ENCODE measurements at places on chromosomes 5 and 9.

- DNase-seq = peak; percentile 57
These were observed 88.0 kb downstream of the NLN start for GRCh38 chr5:65809817-65810531.

- no peak for DNase-seq
These were observed 85.5 kb upstream of the MAP1B start for GRCh38 chr5:72021651-72022357.

DNA sequence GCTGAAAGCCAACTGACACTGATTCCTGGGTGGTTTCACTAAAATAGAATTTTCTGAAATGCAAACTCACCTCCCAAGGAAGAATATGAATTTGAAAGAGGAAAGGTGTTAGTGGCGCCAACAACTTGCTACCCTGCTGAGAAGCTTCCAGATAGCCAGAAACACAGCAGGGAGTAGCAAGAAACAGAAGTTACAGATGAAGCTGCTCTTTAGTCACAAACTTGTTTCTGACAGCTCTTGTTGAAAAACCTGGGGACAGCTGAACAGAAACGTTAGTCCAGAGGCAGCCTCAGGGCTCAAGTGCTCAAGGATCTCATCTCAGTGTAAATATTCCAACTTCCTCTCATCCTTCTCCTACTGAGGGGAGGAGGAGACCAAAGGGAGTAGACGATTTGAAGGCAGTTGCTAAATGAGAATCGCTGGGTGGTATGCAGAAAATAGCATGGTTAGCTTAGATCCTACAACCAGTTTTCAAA, 184.1 kb downstream of the PDE4D start:
- DNase-seq = no peak

DNA sequence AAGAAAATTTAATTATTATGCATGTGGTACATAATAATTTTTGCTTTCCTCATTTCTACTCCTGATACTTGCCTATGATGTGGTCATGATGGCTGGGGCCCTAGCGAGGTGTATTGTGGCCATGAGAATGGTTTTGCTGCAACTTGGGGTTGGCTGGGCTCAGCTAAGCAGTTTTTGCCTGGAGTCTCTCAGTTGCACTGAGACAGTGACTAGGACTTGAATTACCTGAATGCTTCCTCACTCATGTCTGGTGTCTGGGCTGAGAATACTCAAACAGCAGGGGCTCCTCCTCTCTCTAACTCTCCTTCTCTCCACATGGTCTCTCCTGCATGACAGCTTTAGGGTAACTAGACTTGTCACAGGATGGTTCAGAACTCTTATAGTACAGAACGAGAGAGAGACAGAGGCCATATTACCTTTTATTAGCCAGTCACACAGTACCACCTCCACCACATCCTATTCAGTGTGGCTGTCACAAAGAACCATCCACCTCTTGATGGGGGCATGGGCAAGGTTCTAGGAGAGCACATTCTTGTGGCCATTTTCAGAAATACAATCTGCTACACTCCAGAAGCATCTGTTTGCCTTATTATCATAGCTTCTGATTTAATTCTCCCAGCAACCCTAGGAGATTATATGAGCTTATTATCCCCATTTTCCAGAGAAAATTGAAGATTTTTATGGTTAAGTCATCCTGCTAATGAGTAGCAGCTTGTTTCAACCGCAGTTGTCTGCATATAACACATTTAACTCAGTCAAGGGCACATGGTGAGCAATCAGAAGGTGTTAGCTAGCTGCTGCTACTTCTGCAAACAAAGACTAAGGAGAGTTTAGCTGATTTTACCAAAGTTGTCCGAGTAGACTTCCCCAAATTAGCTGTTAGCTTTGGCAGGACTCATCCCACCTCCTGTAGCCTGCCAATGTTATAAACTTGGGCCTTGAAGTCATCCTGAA, 245.1 kb downstream of the DOCK8 start:
- DNase-seq = no peak

DNA sequence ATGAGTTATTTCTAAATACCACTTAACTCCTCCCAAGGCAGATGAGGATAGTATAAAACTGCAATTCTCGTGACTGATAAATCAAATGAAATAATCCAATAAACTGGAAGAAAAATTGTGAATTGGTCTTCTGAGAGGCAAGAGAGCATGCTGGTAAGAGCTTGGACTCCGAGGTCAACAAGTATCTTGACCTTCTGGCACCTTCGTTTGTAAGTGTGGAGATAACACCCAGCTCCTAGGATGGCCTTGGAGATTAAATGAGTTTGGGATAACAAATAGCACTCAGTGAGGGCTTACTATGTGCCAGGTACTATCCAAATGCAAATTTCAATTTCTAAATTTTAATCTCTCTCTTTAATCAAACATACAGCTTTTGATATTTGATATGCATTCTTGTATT, 866.3 kb upstream of the WWC1 start:
- DNase-seq = no peak

- no peak for DNase-seq
These were observed 10.7 kb downstream of the OGN start for GRCh38 chr9:92393686-92394085.

DNA sequence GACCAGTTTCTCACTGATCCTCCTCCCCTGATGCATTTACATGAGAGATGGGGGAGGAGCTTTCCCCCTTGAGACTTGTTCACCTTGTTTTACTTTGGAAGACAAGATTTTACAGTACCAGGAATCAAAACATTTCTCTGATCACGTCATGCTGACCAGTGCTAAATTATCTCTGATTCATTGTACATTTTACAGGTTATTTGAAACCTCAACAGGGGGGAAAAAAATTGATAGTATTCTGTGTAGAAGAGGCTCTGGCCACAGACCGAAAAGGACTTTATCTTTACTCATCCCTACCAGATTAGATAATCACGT, 133.9 kb downstream of the GRIA1 start:
- no peak for DNase-seq

- DNase-seq = no peak
These were observed 25.2 kb downstream of the SHC3 start for GRCh38 chr9:89153232-89154017.

DNA sequence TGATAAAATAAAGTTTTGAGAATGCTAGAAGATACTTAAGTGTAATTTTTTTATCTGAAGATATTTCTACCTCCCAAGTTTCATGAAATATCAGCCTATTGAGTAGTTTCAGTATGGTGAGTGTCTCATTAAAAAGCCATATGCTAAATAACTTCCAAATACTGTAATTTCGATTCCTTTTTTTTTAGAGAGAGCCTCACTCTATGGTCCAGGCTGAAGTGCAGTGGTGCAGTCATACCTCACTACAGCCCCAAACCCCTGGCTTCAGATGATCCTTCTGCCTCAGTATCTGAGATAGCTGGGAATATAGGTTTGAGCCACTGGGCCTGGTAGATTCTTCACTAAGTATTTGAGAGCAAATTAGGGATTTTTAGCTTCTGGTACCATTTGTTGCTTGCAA, 24.5 kb downstream of the CDC42SE2 start:
- no peak for DNase-seq

GRCh38 chr9:135821733-135822373, 85.5 kb downstream of the CAMSAP1 start:
- DNase-seq = no peak

GRCh38 chr5:83343299-83343698, 128.2 kb upstream of the VCAN start:
- DNase-seq = no peak

DNA sequence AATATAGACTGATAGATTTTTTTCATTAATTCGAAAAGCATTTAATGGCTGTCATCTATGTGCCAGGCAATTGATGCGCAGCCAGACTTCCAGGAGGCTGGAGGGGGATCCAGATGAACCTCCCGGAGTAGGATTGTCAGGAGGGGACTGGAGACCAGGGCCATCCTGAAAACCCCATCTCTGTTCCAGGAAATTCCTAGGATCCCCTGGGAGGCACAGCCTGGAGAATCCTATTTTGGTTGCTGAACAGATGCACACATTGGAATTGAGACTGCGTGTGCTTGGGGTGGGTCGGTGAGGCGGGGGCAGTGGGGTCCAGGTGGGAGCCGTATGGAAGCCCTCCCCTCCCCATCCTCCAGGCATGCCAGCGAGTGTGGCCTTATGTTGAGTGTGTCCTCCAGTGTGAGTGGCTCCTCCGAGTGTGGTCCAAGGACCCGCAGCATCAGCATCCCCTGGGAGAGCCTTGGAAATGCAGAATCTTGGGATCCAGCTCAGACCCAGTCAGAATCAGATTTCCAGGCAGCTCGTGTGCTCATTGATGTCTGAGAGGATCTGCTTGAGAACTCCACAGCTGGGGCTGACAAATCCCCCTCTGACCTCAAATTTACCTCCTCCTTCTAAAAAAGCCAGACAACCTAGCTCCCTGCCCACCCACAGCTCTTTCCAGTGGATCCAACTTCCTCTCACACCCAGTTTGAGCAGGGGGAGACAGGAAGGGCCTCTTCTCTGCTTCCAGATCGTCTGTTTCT, 38.7 kb downstream of the ROPN1L start:
- no peak for DNase-seq

DNA sequence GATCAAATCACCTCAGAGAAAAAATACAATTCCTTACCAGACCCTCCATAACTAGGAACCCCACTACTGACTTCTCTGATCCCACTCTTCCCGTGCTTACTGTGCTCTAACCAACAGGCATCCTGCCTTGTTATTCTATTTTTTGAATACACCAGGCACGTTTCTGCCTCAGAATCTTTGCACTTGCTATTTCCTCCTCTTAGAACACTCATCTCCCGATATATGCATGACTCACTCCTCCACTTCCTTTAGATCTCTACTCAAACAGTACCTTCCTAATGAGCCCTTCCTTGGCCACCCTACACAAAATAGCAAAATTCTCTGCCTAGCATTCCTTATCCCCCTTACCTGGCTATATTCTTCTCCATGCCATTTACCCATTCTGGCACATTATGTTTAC, 43.9 kb downstream of the MAPKAP1 start:
- DNase-seq = no peak

DNA sequence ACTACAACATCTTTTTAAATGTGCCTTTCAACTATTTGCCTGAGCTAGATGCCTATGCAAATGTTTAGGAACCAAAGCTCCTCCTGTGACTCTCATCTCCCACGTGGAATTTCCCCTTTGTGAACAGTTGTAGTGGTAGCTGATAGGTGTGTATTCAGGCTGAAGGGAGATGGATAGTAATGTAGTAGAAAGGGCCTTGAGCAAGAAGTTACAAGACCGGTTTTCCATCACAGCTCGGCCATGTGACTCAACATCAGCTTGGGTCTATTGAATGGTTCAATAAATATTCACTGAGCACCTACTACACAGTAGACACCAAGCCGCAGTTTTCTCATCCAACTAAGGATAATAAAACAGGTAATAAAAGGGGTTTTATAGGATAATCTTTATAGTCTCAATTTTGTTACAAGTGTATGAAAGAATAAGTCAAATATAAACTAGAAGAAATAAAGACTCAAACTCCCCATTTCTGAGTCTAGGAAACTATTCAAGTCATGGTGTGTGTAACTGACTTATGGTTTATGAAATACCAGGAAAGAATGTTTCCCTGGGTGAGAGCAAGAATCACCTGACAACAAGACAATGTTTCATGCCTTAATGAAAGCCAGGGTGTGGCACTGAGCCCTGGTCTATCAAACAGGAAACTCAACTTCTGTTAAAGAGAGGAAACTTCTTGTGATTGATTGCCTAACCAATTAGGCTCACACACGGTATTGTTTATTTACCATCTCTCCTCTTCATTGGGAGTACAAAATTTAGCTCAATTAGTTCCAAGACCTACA, 187.1 kb upstream of the SPEF2 start:
- peak; percentile 44 for DNase-seq

- DNase-seq = no peak
These were observed 64.0 kb downstream of the RNF130 start for GRCh38 chr5:180007582-180007981.

DNA sequence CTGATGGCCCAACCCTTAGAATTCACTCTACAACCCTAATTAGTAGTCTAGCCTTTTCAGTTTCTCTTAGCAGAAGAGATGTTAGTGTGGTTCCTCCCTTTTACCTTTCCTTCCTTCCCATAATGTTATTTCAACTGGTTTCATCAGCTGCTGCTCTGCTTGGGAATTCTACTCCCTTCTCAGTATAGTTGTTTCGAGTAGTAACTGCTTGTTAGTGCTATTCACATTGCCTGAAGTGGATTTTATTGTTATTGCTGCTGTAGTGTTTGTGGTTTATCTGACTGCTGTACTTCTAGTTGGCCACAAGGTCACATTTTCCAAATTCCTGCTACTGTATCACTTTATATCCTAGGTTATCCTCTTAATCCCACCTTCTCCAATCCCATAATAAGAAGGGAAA, 29.7 kb downstream of the SMIM15 start:
- no peak for DNase-seq

- DNase-seq = no peak
These were observed 152.6 kb upstream of the MAST4 start for GRCh38 chr5:66443462-66444130.

DNA sequence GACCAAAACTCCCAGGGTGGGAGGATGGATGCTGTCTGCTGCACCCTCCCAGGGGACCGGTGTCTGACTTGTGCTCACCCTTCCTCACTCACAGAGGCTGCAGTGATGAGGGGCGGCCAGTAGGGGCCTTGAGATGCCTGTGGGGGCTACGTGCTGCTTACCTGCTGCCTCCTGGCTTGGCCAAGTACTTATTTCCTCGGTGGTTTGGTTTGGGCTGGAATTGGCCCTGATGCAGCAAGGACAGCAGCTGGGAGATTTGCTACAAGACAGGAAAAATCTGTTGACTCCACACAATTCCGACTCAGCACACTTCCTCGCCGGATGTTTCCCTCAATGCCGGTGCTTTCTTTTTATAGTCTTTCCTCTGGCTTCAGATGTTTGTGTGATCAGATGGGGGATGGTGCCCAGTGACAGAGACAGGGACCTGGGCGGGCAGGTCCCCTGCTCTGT, 6.6 kb downstream of the PCDH12 start:
- DNase-seq = no peak

DNA sequence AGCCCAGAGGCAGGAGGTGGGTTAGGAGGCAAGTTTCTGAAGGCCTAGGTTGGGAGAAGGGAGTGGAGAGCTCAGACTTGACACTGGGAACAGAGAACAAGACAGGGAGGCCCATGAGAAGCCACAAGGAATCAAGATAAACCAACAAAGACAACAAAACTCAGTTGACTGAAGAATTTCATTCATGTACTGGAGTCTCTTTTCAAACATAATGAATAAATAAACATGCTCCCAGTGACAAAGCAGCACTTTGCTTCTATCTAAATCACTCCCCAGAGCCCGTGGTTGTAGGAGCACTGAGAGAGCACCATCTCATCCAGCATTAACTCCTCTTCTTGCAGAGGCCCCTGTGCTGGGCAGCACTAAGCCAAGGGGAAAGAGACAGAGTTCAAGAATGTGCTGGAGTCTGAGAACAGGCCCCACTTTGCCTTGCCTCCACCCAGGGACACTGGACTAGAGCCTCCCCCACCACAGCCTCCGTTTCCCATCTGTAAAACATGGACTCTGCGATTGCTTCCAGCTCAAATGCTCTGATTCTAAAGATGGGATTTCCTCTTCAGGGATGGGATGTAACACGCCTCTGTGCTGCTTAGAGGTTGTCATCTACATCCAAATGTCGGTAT, 282.0 kb downstream of the SPOCK1 start:
- DNase-seq = no peak

DNA sequence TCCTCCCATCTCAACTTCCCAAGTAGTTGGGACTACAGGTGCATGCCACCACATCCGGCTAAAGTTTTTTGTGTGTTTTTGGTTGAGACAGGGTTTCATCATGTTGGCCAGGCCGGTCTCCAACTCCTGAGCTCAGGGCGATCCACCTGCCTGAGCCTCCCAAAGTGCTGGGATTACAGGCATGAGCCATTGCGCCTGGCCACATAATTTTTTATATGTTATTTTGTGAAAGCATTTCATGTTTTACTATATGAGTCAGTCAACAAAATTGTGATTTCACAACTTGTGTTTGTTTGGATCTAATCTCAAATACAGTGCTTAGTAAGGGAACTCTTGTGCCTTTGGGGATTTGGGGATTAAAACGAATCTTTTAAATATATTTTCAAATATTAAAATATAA, 20.0 kb upstream of the FAM120AOS start:
- DNase-seq = no peak
